ENCODE measurements at places on chromosomes 1 and 21.

DNA sequence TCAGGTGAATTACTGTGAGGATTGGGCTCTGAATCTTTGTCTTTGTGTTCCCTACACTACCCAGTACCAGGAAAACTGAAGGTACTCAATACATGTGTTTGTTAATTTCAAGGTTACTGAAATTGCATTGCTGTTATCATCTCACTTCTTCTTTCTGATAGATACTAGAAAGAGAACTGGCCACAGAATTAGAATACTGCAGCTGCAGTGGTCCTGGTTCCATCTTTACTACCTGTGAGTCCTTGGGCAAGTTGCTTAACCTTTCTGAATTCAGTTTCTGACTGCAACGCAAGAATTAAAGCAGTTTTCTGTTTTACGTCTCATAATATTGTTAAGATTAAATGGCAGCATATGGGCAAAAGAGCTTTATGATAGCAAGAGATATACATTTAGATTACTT lies 263.5 kb downstream of the LMO4 start:
- no peak for DNase-seq

GRCh38 chr1:94982398-94982797 lies 55.5 kb upstream of the CNN3 start:
- DNase-seq = no peak

- no peak for DNase-seq
These were observed 17.3 kb downstream of the CHD5 start for GRCh38 chr1:6162773-6163172.

DNA sequence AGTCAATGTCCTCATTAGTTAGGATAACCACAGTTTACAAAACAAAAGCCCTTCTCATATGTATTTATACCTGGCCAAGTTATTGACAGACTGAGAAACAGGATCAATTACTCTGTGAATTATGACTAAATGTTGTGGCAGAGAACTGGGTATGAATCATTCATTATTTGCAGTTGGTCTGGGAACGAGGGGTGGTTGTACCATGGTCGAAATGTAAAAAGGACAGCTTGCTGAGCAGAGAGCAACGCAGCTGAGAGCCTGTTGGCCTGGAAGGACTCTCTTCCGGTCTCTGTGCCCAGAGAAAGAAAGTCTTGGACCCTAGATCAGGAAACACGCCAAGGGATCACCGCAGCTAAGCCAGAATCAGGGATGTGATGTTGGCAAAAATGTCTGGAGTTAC lies 169.6 kb downstream of the DISC1 start:
- no peak for DNase-seq

GRCh38 chr1:164560121-164560541 lies 1.1 kb downstream of the PBX1 start:
- no peak for DNase-seq

DNA sequence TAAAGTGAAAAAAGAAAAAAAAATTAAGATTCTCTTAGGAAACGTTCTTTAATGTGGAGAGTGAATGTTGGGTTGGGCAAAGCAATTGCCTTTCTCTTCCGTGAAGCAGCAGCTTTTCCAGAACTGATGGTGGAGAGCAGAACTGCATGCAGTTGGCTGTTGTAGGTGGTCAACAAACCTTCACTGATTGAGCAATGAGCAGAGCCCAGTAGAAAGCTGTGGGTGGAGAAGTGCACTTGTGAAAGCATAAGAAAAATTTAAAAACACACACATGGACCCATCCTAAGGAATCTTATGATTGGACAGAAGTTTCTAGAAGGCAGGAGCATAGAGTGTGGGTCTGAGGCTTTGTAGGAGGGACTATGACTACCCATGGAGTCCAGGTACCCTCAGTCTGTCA lies 4.5 kb downstream of the PRELP start:
- DNase-seq = no peak

DNA sequence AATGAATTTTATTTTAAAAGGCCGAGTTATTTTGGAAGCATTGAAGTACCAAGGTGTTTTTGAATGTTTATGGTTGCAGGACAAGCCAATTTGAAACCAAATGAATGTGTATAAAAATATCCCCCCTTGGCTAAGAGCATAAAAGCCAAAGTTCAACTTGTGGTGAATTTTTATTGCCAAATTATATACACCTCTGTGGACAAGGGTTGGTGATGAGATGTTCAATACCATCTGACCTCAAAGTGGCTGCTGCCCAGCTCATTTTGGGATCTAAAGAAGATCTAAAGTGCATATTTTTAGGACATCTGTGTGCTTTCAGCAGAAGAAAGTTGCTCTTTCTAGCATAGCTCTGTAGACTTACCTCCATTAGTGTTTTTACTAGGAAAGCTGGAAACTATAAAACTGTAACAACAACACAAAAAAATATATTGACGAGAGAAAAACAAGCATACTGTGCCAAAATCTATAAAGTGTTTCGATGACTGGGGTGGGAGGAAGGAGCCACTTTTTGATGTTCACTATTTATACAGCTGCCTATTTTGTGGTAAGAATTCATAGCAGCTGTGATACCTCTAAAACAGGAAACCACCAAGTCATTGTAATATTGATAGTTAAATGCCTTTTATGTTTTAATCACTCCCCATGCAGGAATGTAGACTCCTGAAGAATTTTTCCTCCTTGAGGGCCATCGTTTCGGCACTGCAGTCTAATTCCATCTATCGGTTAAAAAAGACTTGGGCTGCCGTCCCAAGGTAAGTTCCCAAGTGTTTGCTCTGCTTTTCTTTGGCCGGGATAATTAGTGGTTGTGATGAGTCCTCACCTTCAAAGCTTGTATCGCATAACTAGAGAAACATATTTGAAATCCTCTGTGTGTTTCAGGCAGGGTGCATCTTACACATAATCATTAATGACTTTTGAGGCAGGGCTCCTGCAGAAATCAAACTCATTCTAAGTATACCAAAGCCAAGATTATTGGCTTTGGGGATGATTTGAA lies 83.2 kb downstream of the RGL1 start:
- DNase-seq = no peak

DNA sequence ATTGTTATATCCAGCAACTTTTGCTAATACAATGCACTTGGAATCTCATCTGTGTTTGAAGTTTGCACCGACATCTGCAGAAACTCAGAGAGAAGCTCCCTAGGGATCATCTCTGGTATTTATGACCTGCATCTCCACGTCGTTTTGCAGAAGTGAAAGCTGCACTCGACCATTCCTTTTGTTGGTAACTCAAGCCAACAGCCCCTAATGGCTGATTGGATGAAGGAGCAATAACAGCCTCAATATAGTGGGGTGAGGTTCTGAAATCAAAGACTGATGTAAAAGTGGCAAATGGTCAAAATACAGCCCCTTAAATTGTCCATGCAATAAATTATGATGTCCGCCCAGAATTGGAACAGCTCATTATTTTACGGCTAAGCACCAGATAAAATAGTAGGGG lies 344.2 kb upstream of the KAZN start:
- DNase-seq = no peak

DNA sequence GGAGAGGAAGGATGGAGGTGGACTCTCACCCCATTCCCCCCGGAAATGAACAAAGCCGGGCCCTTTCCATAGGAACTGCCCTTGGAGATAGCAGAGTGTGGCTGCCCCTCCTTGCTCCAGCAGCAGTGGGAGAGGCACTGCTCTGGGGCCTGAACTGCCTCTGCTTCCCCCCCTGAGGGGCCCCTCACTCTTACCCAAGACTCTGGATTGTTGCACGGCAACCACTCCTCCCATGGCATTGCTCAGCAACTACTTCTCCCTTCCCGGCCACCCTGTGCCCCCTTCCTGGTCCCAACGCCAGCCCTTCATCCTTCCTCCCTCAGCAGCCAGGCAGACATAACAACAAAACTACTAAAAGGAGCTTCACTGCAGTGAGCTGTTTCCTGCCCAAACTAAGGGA lies 3.0 kb upstream of the ACKR1 start:
- no peak for DNase-seq

GRCh38 chr1:224205438-224205840 lies 22.4 kb downstream of the DEGS1 start:
- no peak for DNase-seq

GRCh38 chr21:46117586-46118315 lies 19.8 kb downstream of the COL6A2 start:
- no peak for DNase-seq

GRCh38 chr1:61051719-61052394 lies 30.5 kb upstream of the NFIA start:
- DNase-seq = no peak

GRCh38 chr1:153396461-153396860 lies 5.6 kb upstream of the S100A8 start:
- DNase-seq = no peak

DNA sequence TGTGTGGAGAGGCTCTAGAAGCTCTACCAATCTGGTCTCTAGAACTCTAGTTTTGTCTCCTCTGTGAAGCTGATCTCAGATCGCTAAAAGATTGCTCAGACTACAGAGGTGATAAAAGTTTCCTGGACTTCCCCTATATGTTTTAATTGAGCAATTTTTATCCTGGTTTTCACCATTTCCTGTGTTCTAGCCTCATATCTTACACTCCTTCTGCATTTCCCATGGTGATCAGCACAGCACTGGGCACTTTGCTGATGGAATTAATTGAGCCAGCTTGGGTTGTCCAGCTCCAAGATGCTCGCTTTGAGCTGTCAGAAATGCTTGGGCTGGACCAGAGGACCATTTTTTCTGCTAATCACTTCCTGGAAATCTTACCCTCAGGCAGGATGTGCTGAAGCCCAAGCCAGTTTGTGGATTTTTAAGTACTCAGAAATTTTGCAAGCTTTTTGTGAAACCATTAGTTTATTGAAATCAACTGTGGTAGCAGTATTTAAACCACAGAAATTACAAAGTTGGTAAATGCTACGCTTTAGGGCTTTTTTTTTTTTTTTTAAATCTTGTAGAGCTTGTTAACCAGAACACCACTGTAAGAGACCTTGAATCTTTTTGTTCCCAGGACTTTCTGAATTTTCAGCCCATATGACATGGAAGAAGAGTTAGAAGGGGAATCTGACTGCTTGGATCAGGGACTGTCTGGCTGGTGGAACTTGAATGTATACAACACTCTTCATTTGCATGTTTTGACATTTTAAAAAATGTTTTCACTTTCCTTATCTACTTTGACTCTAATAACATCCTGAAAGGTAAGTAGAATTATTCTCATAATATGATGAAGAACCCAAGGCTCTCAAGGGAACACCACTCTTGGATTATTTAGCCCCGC lies 28.4 kb downstream of the CD48 start:
- DNase-seq = no peak

DNA sequence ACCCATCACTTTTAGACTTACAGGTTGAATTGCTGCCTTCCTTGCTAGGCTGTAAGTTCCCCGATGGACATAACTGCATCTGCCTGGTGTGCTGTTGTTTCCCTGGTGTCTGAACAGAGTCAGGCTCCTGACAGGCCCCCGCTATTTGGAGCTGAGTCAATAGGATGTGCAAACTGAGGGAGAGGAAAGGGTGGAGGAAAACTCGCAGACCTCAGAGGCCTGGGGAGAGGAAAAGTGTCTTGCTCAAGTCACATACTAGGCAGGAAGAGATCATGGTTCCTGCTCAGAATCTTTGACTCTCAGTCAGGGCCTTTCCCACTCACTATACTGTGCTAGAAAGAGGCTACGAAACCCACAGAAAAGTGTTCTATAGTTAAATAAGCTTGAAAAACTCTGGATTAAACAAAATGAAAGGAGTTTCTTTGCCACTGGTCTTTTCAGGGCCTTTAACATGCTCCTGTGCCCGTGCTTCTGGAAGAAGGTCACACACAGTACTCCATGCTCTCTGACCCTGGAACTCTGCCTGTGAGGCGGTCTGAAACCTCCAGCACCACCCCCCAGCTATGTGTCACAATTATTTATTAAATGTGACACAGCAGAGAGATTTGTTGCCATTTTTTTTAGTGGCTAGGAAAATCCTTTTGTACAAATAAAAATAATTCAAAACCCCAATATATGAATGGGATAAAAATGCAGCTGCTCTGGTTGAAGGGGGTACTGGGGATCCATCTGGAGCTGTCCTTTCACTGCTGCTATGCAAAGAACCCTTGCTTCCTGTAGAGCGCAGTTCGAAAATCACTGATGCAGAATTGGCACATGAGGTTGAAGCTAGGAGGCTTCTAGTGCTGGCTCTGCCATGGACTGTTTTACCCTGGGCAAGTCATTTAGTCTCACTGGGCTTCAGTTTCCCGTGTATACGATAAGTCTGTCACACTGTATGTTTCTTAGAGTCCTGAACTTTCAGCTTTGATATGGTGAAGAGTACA lies 20.1 kb upstream of the CDCP2 start:
- no peak for DNase-seq

DNA sequence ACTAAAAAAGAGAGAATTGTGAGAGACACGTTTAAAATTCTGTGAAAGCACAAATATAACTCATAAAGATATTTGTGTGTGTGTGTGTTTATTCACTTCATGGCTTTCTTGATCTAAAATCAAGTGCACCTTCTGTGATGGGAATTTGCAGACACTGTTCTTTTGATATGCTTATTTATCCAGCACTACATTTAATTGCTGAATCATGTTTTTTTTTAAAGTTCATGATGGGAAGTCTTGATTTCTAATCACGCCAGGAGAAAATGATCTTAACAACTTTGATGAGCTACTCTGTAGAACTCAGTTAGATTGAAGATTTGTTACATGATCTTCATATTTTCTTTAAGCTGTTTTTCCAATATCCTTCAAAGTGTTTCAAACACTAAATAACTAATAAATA lies 35.0 kb downstream of the KCNT2 start:
- DNase-seq = no peak

GRCh38 chr1:170881268-170882265 lies 53.8 kb upstream of the MROH9 start:
- DNase-seq = no peak

DNA sequence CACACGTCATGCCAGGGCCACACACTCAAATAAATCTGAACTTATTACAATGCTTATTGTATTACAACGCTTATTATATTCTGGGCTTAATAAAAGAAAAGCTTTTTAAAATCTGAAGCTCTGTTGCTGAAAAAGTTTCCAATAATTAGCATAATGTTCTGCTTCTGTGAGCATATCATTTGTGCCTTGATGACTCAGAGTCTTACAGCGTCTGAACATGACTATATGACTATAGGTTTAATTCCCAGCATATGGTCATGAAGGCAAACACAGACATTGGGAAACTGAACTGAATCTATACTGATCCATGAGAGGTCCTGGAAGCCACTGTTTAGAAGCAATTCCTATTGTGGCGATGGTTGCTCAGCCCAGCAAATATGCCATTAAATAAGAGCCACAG lies 66.3 kb downstream of the SIM2 start:
- DNase-seq = no peak

GRCh38 chr1:32831878-32832277 lies 14.4 kb downstream of the S100PBP start:
- DNase-seq = no peak

DNA sequence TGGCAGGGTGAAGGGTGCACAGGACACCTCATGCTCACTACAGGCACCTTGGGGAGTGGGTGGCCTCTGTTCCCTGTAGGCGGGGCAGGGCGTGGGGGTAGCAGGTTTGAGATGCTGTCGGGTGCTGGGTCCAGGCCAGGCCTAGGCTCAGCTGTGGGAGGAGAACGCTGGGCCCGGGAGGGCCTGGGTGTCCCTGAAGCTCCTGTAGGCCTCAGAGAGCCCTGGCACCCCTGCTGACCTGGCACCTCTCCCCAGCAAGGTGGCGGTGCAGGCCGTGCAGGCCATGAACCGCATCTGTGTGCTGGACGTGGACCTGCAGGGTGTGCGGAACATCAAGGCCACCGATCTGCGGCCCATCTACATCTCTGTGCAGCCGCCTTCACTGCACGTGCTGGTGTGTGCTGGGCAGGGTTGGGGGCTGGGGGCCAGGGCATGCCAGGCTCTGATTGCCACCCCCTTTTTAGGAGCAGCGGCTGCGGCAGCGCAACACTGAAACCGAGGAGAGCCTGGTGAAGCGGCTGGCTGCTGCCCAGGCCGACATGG lies 2.5 kb upstream of the GJC2 start:
- no peak for DNase-seq

Measured in activated naive CD4-positive, alpha-beta T cell (primary cell).